ENCODE measurements at places on chromosomes 13 and 19. TPM values are rescaled to one million over a fixed set of nuclear protein-coding genes. Genes with fewer than 3 reads are reported as not detected.

Gene BRME1
- polyA plus RNA-seq = 12.2 TPM

Gene RGL3
- not detected for polyA plus RNA-seq

Gene KL
- 1.8 TPM for polyA plus RNA-seq

Gene SPIB
- 1.5 TPM for polyA plus RNA-seq

Gene ZNF557
- 8.4 TPM for polyA plus RNA-seq

DNA sequence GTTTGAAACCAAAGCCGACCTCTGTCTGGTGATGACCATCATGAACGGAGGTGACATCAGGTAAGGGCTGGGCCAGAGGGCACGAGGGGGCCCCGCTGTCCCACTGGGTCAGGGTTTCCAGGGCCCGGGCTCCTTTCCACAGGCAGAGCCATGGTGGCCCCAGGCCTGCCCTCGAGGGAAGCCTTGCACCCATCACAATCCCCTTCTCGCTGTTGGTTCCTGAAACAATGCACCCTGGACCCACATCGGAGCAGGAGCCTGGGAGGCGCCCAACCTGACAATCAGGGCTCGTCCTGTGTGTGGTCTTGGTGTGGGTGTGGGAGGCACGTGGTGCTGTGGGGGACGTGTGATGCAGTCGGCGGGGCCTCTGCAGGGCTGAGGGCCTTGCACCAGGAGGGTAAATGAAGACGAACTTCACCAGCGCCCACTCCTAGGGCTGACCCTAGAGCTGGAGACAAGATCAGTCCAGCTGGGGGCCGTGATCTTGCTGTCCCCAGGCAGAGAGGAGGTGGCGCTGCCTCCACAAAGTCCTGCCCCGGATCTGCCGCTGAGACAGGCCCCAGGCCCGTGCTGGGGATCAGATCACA is 2.8 kb downstream of the GRK1 start:
- H3K27me3 ChIP-seq = peaks cover 8% of the 10 kb centered on the region
- no peak for DNase-seq
- H3K27ac ChIP-seq = no peak overlapping the region
- H3K4me3 ChIP-seq = no peak overlapping the region

DNA sequence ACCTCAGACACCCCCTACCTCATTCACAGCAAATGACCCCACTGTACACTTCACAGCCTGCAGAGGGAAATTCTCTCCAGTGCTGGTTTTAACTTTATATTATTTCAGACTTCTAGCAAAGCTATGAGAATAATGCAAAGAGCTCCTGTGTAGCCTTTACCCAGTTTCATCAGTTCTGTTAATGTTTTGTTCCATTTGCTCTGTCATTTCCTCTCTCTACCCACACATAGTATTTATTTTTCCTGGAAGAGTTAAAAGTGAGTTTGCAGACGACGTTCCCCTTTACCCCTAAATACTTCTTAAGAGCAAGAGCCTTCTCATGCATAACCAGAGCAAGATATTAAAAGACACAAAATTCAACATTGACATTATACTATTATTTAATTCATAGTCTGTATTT is 49.9 kb upstream of the ADGRE1 start:
- no peak for DNase-seq
- H3K4me3 ChIP-seq = no peak overlapping the region
- H3K27ac ChIP-seq = peak overlapping the region; percentile 2
- peaks cover 48% of the 10 kb centered on the region for H3K36me3 ChIP-seq
- H3K4me1 ChIP-seq = peaks cover 2% of the 10 kb centered on the region

- H3K4me3 ChIP-seq = no peak overlapping the region
- no peak overlapping the region for H3K27ac ChIP-seq
- H3K36me3 ChIP-seq = no peaks in the 10 kb centered on the region
- H3K27me3 ChIP-seq = peaks cover 12% of the 10 kb centered on the region
- H3K4me1 ChIP-seq = no peaks in the 10 kb centered on the region
These were observed 1.3 kb upstream of the CD22 start for GRCh38 chr19:35327642-35328041.

DNA sequence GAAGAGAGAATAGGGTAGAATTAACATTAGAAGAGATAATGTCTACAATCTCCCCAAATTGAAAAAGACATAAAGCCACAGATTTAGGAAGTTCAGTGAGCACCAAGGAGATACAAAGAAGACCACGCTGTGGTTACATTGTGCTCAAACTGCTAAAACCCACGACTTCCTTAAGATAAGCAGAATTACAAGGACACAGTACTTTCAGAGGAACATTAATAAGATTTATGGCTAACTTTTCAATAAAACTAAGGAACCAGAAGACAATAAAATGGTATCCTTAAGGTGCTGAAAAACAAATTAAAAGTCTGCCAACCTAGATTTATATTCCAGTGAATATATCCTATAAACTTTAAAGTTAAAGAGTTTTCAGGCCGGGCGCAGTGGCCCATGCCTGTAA is 7.4 kb upstream of the IL17D start:
- no peak for DNase-seq
- no peak overlapping the region for H3K27ac ChIP-seq
- no peaks in the 10 kb centered on the region for H3K36me3 ChIP-seq
- no peak overlapping the region for H3K4me3 ChIP-seq

- no peak overlapping the region for H3K27ac ChIP-seq
- peaks cover 3% of the 10 kb centered on the region for H3K4me1 ChIP-seq
- H3K36me3 ChIP-seq = no peaks in the 10 kb centered on the region
- peaks cover 27% of the 10 kb centered on the region for H3K27me3 ChIP-seq
- DNase-seq = peak; percentile 26
- H3K4me3 ChIP-seq = peak overlapping the region; percentile 68
These were observed 27.9 kb upstream of the ONECUT3 start for GRCh38 chr19:1725100-1726064.

DNA sequence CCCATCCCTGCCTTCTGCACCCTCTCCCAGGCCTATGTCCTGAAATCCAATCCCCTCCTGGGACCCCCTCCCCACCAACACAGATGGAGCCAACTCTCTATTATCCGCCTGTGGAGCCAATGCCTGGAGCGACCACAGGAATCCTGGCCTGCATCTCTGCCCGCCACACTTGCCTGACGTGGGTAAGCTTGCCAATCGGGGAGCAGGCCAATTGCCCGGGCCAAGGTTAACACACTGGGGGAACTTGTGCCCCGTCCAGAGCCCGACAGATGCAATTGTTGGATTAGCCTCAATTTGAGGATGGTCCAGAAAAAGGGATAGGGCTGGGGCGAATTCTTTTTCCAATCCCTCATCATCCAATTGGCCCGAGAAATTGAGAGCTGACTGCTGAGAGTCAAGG is 5.9 kb downstream of the WIZ start:
- H3K36me3 ChIP-seq = peaks cover 3% of the 10 kb centered on the region
- H3K27me3 ChIP-seq = peaks cover 2% of the 10 kb centered on the region
- H3K4me3 ChIP-seq = no peak overlapping the region
- H3K27ac ChIP-seq = no peak overlapping the region
- DNase-seq = no peak

GRCh38 chr13:54706336-54706735 is 1677.7 kb downstream of the OLFM4 start:
- H3K27me3 ChIP-seq = no peaks in the 10 kb centered on the region
- H3K4me1 ChIP-seq = no peaks in the 10 kb centered on the region
- no peak overlapping the region for H3K27ac ChIP-seq
- H3K36me3 ChIP-seq = no peaks in the 10 kb centered on the region
- H3K4me3 ChIP-seq = no peak overlapping the region
- DNase-seq = no peak

GRCh38 chr13:56893843-56894242 is 246.9 kb upstream of the PRR20A start:
- H3K27ac ChIP-seq = no peak overlapping the region
- no peaks in the 10 kb centered on the region for H3K4me1 ChIP-seq
- no peak overlapping the region for H3K4me3 ChIP-seq
- DNase-seq = no peak

DNA sequence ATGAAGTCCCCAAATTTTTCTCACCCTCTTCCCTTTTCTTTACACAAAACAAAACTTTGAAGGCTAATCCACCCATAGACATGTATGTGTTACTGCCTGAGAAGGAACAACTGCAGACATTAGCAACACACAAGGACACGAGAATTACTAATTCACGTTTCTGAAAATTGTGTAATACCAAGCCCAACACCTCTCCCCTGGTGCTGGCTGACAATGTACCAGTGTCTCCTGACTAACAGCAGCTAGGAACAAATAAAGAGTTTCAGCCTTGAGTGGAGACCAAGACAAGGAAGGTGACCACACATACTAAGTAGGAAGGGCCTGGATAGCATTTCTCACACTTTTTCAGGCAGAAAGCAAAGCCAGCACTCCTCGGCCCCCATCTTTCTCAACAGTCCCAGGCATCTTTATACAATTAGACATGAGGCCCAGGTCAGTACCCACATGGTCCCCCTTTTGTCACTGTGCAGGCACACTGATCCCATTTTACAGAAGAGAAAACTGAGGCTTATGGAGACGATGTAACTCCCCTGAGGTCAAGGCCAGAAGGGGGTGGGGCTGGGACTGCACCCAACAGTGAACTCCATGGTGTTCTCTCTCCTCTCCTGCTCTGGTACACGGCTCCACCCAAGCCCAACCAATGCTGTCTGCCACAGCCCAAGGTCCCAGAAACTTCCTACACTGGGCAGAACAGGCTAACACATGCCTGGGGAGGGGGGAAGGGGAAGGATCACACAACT is 8.7 kb downstream of the BRD4 start:
- peak overlapping the region; percentile 28 for H3K27ac ChIP-seq
- H3K4me3 ChIP-seq = peak overlapping the region; percentile 33
- no peaks in the 10 kb centered on the region for H3K27me3 ChIP-seq

- no peak overlapping the region for H3K27ac ChIP-seq
- DNase-seq = no peak
- peaks cover 3% of the 10 kb centered on the region for H3K27me3 ChIP-seq
- H3K4me1 ChIP-seq = peaks cover 8% of the 10 kb centered on the region
These were observed 58.8 kb upstream of the C1QTNF9B start for GRCh38 chr13:23956106-23956505.

DNA sequence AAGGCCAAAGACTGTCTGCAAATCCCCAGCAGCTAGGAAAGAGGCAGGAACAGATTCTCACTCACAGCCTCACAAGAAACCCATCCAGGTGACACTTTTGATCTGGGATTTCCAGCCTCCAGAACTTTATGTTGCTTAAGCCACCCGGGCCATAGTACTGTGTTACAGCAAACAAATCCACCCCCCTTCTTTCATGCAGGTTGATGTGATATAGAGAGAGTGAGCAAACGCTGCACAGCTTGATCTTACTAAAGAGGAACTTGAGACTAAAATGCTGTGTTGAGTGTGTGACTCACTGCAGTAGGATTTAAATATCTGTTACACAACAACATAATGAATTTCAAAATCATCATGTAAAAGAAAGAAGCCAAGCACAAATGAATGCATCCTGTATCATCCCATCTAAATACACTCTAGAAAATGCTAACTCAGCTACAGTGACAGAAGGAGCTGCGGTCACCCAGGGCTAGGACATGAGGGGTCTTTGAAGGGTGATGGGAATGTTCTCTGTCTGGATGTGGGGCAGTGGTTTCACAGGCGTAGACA is 32.2 kb downstream of the RCBTB2 start:
- H3K4me1 ChIP-seq = peaks cover 72% of the 10 kb centered on the region
- peak overlapping the region; percentile 34 for H3K4me3 ChIP-seq
- DNase-seq = peak; percentile 21
- peaks cover 18% of the 10 kb centered on the region for H3K27me3 ChIP-seq

DNA sequence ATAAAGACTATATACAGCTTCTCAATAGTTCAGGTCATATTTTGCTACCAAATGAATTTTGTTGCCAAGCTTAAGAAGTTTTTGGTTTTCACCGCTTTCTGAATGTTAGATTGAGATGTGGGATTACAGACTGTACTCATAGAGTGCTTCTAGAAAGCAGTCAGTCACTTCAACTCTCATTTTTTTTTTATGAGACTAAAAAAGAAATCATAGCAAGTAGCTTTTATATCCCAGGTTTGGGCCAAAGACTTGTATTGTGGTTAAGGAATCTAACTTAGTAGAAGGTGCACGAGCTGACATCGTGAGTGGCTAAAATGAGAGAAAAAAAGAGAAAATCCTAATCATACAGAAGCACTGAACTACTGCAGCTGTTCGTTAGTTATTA is 2.2 kb upstream of the USPL1 start:
- H3K4me3 ChIP-seq = no peak overlapping the region
- H3K27ac ChIP-seq = no peak overlapping the region
- no peaks in the 10 kb centered on the region for H3K27me3 ChIP-seq
- peaks cover 11% of the 10 kb centered on the region for H3K4me1 ChIP-seq
- no peaks in the 10 kb centered on the region for H3K36me3 ChIP-seq
- no peak for DNase-seq

DNA sequence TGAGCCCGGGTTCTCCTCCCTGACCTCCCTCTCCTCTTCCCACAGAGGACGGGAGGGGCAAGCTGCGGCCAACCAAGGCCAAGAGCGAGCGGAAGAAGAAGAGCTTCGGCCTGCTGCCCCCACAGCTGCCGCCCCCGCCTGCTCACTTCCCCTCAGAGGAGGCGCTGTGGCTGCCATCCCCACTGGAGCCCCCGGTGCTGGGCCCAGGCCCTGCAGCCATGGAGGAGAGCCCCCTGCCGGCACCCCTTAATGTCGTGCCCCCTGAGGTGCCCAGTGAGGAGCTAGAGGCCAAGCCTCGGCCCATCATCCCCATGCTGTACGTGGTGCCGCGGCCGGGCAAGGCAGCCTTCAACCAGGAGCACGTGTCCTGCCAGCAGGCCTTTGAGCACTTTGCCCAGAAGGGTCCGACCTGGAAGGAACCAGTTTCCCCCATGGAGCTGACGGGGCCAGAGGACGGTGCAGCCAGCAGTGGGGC is 162.2 kb downstream of the KDM4B start:
- DNase-seq = peak; percentile 28
- peaks cover 29% of the 10 kb centered on the region for H3K4me1 ChIP-seq
- peak overlapping the region; percentile 81 for H3K27ac ChIP-seq
- H3K27me3 ChIP-seq = peaks cover 5% of the 10 kb centered on the region
- peak overlapping the region; percentile 77 for H3K4me3 ChIP-seq
- H3K36me3 ChIP-seq = no peaks in the 10 kb centered on the region

DNA sequence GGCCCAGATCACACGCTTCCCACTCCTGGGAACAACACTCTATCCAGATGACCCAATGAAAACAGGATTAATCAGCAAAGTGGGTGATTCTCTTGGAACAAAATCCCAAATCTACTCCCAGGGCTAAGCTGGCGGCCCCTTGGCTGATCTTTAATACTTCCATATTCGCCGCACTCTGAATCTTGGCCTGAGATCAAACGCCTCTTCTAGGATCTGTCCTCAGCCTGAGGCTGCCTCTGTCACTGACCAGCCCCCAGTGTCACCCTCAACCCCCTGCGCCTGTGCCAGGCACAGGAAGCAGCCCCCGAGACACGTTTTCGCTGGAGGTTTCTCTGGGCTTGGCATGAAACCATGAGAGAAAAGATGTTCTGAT is 2.4 kb upstream of the CTXN1 start:
- no peaks in the 10 kb centered on the region for H3K36me3 ChIP-seq
- no peak overlapping the region for H3K4me3 ChIP-seq
- H3K27ac ChIP-seq = peak overlapping the region; percentile 65
- H3K27me3 ChIP-seq = peaks cover 5% of the 10 kb centered on the region
- no peak for DNase-seq
- peaks cover 5% of the 10 kb centered on the region for H3K4me1 ChIP-seq

DNA sequence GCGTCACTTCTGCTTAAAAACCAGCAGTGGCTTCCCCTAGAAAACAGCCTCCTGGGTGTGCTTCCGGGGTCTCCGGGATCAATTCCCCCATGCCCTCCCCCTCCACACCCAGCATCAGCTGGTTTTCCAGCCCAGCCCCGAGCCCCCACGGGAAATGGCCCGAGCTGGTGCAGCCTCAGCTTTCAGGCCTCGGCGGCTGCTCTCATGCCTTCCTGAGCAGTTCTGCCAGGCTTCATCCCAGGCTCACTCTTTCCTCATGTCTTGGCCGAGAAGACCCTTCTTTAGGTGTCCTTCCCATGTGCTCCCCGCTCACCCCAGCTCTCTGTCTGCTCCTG is 103.1 kb upstream of the RNF113B start:
- no peak overlapping the region for H3K27ac ChIP-seq
- no peaks in the 10 kb centered on the region for H3K4me1 ChIP-seq
- no peak for DNase-seq
- no peaks in the 10 kb centered on the region for H3K36me3 ChIP-seq
- no peaks in the 10 kb centered on the region for H3K27me3 ChIP-seq

Data from immature natural killer cell (primary cell).